Esophagus muscularis mucosa (tissue), 4 donors: ENCODE measurements at places on chromosomes 4 and X.

GRCh38 chrX:66022632-66023384, 17.1 kb downstream of the VSIG4 start:
- DNase-seq = no peak

DNA sequence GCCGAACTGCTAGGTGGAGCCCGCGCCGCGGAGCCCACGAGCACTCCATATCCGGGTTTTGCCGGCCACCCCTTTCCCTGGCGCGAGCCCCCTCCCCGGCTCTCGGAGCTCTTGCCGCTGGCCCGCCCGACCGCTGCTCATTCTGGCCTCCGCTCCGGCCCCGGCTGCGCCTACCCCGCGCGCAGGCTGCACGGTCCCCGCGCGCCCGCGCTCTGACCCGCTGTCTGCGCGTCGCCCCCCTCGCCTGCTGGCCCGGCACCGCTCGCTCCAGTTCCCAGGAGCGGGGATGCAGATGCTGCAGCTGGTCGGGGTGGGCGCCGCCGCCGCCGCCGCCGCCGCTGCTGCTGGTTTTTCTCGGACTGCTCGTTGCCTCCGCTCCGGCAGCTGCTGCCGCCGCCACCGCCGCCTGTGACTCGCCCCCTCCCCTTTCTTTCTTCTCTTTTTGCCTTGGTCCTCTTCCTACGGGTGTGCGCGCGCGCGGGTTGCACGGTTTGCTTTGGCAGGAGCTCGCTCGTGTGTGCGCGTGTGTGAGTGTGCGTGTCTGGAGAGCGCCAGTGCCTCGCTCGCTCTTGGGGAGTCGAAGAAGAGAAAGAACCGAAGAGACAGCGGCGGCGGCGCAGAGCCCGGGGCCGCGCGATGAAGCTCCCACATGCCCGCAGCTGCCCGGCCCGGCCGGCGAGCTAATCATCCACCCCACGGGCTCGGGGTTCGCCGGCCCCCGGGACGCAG, at the start of gene ADGRL3:
Gene ADGRL3 (plus strand): TSS at position 140 of the 729 bp plus-strand sequence.
- no peak for DNase-seq

DNA sequence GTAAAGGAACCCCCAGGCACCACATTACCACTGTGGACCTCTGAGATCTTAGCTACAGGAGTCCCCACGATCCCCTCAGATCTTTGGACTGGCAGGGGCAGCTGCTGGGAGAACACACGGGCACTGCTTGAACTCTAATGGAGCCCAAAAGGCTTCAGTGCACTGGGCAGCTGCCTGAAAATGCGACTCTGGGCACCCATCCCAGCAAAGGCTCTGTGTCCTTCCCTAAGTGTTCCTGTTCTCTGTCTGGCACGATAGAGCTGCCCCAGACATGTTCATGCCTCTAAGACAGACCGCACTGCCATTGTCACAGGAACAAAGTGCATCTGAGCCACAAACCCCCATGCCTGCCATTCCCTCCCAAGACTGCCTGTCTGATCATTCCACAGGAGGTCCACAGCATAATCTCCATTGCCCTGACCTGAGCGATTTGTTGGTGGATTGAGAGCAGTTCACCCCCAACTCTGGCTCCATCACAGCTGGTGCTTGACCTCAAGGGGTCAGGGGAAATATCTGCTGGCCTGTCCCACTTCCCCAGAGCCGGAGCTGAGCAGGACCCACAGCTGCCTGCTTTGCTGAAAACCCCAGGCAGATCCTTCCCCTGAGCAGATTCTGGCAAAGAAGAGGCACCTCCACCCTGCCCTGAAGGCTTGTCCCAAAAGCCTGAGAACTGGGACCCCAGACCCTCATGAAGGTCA, 436.0 kb upstream of the INTU start:
- DNase-seq = no peak

DNA sequence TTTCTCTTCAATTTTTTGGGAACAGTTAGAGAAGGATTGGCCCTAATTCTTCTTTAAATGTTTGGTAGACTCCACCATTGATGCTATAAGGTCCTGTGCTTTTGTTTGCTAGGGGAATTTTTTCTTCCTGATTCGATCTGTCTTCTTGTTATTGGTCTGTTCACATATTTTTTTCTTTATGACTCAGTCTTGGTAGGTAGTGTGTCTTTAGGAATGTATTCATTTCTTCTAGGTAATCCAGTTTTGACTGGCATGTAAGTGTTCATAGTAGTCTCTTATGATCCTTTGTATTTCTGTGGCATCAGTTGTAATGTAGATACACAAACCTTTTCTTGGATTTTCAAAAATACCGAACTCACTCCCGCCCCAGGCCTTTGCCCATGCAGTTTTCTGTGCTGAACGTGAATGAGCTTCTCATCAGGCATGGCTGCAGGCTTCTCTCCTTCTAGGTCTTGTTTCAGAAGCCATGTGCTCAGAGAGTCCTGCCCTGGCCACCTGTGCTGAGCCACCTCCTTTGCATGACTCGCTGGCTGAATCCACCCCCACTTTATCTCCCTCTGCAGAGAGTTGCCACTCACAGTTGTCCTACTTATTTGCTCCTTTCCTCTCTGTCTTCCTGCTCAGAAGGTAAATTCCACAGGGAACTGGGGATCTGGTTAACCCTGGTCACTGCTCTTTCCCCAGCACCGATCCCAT, 67.0 kb downstream of the STK32B start:
- DNase-seq = no peak
